ENCODE measurements at places on chromosomes 7 and 10.

GRCh38 chr10:130913844-130914243 lies 397.7 kb downstream of the TCERG1L start:
- DNase-seq: no peak

DNA sequence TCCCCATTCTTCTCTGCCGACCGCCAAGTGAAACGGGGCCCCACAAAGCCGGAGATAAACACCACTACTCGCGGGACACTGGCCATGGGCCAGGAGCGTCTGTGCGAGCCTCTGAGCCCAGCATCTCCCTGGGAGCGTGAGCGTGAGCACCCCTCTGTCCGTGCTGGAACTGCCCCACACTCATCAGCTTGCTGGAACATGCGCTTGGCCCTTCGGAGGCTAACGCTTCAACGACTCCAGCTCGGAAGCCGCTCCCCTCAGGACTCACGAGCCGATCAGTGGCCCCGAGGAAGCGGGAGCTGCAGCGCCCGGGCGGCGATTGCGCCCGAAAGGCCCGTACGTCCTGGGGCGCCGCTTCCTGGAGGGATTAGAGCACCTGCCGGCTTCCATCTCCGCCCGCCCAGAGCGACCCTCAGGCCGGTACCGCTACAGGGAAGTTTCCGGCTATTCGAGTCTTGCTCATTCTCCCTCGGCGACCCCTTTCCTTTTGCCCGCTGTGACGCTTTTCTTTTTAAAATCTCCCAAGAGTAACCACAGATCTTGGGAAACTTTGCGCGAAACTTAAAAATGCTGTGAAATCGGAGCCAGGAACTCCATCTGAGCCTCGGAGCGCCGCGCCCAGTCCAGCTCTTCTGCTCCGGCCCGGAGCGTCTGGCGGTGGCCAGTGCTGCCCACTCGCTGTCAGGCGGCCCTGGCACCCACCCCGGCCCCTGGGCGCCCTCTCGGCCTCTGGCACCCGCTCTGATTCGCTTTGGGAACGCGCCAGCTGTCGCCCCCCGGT lies 1.0 kb downstream of the TLL2 start:
- no peak for DNase-seq

GRCh38 chr7:13032576-13032975 lies 345.1 kb downstream of the ARL4A start:
- DNase-seq: no peak

DNA sequence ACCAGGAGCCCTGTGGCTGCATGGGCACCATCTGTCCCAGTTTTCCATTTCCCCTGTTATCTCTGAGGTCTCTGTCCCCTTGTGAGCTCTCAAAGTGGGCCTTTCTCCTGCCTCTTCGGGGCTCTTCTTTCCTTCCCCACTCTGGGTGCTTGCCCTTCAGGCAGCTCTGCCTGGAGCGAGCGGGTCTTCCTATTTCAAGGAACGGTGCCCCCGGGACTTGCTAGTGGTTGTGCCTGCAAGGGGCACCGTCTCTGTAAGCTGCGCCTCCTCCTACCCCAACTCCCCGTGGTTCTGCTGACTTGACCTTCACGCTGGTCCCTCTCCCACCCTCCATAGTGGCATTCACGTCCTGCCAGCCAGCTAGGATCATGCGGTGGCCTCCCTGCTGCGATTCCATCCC lies 110.1 kb downstream of the DOCK1 start:
- no peak for DNase-seq

- no peak for DNase-seq
These were observed 29.5 kb downstream of the FBH1 start for GRCh38 chr10:5919568-5919967.

DNA sequence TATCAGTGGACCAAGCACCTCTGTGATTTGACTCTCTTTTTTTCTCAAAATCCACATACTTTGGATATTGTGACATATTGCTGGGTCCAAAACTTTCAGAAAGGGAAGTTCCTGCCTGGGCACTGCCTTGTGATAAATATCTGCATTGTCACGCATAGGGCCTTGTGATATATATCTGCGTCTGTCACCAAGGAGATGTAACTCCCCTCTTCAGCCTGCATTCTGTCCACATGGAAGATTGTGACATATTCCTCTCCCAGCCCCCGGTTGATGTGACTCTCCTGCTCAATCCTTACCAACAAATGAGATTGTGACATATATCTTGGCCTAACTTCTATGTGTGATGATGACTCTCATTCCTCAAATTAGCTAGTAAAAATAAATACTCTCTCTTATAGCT lies 25.4 kb upstream of the ZNF107 start:
- DNase-seq: no peak

- DNase-seq: no peak
These were observed 9.2 kb upstream of the GRB10 start for GRCh38 chr7:50791938-50792341.

DNA sequence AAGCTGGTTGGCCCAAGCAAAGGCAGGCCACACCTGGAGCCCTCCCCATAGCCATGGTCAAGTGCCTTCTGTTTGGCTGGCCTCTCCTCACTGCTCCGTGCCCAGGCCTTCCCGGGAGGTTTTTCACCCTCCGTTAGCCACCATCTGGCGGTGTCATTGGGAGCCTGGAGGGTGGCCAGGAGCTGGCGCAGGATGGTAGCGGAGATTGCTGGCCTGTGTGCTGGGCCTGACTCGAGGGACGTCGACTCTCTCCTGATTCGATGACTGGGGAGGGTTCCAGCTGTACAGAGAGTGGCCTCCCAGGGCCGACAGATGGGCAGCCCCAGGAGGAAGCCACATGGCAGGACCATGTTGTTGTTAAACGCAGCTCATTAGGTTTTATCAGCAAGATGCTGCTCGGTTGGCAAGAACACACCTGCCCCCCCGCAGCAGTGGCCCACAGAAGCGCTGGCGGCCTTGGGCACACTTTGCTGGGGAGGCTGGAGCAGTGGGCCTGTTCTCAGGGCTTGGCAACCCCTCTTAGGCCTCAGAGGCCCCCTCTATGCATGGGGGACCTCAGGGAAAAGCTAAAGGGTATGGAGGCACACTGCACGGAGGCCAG lies 64.0 kb upstream of the CACUL1 start:
- no peak for DNase-seq

- no peak for DNase-seq
These were observed 20.4 kb upstream of the DPYSL4 start for GRCh38 chr10:132166216-132166950.

DNA sequence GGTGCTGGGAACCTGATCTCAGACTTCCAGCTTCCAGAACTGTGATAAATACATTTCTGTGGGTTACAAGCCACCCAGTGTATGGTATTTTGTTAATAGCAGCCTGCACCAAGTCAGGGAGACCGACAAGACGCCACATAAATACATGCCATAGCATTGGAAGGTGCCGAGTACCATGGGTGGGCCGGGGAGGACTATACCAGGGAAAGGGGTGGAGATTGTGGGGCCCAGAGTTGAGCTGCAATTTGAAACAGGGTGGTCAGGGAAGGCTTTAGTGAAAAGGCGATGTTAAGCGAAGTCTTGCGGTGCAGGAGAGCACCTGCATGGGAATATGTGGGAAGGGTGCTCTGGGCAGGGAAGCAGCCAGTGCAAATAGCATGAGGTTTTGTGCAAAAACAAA lies 88.9 kb upstream of the LRRC4 start:
- DNase-seq: no peak

- no peak for DNase-seq
These were observed 633.4 kb upstream of the MGMT start for GRCh38 chr10:128833671-128834070.

DNA sequence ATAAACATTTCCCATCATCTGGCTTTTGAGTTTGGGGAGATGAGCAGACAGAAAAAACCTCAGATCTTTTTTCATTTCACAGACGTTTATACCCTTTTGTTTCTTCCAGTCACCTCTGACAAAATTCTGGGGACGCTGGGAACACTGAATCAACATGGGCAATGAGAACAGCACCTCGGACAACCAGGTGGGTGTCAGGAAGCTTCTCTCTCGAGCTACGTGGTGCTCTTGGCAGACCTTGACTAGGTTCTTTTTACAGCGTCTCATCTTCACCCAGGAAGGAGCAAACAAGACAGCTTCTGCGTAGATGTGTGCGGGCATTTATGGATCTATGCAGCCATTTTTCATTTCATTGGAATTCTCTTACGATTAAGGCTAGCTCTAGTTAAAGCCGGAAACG lies 32.9 kb downstream of the TACC2 start:
- DNase-seq: no peak

GRCh38 chr10:75512203-75512933 lies 80.9 kb downstream of the LRMDA start:
- DNase-seq: no peak

- no peak for DNase-seq
These were observed 37.5 kb upstream of the ARID5B start for GRCh38 chr10:61863981-61864380.

- no peak for DNase-seq
These were observed 54.3 kb upstream of the CABCOCO1 start for GRCh38 chr10:61608255-61609033.

DNA sequence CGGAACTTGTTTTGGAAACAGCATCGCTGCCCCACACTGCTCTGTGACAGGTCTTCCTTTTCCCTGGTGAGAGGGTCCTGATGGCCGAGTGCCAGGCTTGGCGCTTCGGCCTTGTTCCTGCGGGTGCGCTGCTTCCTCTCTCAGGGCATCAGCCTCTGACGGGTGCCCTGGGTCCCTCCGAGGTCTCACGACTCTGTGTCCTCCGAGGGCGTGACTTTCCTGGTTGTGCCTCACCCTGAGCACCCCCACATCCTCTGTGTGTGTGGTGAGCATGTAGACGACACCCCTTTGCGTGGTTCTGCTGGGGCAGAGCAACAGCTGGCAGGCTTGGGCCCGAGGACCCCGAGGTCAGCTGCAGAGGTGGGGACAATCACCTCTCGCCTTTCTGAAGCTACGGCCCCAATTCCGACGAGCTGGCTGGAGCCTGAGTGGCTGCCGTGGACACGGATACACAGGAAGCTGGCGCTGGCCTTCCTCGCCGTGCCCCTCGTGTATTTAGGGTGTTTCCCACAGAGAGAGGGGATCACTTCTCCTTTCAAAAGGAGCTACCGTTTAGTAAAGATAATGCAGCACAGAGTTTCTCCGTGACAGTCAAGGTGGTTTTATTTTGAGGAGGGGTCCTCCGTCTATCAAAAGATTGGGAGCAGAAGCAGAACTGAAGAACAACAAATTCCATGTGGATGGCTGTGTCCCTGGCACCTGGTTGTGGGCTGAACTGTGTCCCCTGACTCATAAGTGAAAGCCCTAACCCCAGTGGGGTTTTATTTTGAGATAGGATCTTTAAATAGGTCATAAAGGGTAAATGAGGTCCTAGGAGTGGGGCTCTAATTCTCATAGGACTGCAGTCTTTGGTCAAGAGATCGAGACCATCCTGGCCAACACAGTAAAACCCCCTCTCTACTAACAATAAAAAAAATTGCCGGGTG lies 36.2 kb upstream of the PITRM1 start:
- DNase-seq: no peak

DNA sequence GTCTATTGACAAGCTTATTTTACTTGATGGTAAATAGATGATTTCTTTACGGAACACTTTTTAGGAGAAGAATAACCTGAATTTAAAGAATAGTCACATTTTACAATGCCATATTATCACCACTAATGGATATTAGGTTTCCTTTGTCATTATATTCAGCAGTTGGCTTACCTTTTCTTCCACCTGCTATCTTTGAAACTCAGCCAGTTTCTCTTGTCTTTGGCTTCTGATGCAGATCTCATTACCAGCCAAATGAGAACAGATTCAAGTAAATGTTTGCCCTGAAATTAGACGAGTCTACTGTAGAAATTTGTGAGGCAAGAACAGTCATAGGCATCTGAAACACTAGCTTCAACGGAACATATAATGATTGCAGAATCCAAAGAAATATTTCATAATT lies 85.5 kb upstream of the OIT3 start:
- DNase-seq: no peak

GRCh38 chr10:4947635-4948596 lies 15.3 kb upstream of the AKR1C1 start:
- DNase-seq: no peak

DNA sequence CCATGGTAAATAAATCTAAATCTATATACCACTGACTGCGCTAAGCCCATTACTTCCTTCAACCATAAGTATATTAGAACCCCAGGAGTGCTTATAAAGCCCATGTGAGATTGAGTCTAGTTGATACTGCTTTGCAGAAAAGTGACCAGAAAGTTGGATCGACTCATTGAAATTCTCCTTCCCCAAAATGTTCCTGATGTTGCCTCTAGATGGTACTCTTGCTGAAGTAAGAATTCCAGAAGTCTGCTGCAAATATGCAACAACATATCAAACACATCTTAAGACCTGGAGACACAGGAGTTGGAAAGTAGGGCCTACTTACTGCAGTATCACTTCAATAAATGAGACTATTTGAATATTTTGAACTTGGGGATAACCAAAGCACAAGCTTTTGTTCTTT lies 550.8 kb downstream of the IPMK start:
- DNase-seq: no peak

DNA sequence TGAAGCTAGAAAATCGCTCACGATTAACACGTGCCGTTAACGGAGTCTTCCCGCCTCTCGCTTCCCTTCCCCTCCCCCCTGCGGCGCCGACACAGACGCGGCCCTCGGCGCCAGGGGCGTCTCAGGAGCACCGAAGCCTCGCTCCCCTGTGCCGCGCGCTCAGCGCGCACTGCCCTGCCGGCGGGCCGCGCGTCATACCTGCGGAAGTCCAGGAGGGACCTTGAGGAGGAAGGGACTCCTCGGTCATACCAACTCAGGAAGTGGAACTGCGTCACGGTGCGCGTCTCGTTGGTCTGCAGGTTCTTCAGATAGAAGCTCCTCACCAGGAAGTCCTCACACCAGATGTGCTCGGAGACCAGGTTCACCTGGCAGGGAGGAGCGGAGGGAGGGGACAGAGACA lies 239.6 kb downstream of the DNAJB6 start:
- DNase-seq: peak; percentile 24

- no peak for DNase-seq
These were observed 47.1 kb downstream of the NXPH1 start for GRCh38 chr7:8480527-8480926.

DNA sequence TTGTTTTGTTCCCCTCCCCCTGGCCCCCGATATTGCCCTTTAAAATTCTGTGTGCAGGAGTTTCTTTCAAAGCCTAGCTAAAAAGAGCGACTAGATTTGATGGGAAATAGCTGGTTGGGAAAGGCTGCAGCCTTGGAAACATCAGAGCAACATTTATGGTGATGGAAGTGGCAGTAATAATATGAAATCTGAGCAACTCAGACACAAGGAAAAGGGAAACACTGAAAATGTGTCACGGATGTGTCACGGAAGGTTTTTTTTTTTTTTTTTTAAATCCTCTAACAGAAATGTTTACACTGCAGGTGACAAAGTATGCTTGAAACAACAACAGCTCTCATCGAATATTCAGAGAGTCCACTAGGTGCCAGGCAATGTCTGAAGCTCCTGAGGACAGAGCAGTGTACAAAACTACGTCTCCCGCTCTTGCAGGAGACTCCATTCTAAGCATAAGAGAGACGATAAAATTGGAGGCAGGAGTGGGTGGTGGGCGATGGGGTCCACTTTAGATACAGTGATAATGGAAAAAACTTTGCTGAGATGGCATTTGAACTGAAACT lies 143.0 kb downstream of the RSU1 start:
- DNase-seq: no peak

GRCh38 chr10:132257907-132258306 lies 49.8 kb downstream of the STK32C start:
- no peak for DNase-seq

- no peak for DNase-seq
These were observed 134.8 kb downstream of the CUL2 start for GRCh38 chr10:34955391-34955790.

- DNase-seq: no peak
These were observed 47.8 kb upstream of the TMEM243 start for GRCh38 chr7:87267239-87267900.

All from stimulated activated CD8-positive, alpha-beta memory T cell treated with anti-CD3 and anti-CD28 coated beads, Interleukin-4, amount 100 ng/mL, for 24 hours (primary cell).